ENCODE measurements at places on chromosomes 4 and X.

GRCh38 chr4:23114538-23114937 lies 421.8 kb downstream of the GBA3 start:
- DNase-seq, result no peak

DNA sequence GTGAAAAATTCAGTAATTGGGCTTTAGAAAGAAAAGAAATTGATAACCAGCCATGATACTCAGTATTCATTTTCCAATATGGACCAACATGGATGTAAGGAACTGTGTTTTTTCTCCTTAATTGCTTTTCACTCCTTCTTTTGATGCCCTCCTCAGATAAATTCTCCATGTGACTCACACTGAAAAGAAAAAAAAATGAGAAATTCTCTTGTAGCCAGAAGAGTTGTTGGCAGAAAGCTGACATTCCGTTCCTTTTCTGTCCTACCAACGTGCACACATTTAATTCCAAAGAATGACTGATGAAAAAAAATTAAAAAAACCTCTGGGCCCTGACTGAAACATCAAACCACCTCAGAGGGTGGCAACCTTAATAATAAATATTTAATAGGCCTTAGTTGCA lies 153.1 kb downstream of the AMELX start:
- no peak for DNase-seq

DNA sequence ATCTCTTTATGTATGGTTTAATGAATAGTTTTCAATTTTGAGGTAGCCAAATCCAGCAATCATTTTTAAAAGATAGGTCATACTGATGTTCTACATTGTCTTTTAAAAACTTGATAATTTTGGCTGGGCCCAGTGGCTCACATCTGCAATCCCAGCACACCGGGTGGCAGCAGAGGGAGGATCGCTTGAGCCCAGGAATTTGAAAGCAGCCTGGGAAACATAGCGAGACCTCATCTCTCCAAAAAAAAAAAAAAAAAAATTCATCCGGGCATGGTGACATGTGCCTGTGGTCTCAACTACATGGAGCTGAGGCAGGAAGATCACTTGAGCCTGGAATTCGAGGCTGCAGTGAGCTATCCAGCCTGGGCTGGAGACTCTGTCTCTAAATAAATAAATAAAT lies 419.8 kb downstream of the GALNTL6 start:
- no peak for DNase-seq

- DNase-seq, result no peak
Measured at GRCh38 chr4:80145739-80146138, 51.6 kb upstream of the PRDM8 start.

DNA sequence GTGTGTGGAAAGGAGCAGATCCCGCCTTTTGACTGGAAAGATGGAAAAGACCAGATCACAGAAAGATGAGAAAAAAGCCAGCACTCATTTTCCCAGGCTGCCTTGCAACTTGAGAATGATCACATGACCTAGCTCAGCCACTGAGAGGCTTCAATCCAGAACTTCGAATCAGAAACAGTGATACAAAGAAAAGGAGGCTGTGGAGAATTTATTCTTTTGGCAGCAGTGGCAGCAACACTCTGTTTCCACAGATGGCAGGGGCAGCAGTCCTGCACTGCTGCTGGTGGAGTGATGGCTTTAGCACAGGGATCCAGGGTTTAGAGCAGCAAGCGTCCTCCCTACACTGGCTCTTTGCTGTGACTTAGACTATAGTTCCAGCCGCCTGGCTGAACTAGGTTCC lies 77.8 kb upstream of the SH3RF1 start:
- DNase-seq, result no peak

- DNase-seq, result no peak
Measured at GRCh38 chr4:111713276-111713675, 432.0 kb upstream of the FAM241A start.

DNA sequence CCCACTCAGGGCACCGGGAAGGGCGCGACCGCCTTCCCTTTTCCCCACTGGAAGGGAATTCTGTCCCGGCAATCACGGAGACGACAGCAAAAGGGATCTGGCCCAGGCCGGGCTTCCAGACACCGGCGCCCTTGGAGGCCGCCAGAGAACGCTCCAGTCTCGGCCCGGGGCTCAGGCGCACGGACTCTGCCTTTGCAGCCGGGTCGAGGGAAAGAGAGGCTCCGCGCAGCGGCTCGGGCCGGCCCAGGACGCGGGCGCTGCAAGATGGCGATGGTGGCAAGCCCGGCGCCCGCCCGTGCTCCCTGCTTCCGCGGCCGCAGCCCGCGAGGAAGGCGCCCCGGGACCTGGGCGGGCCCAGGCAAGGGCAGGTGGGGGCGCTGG lies 1.1 kb downstream of the CTBP1 start:
- DNase-seq, result no peak

GRCh38 chr4:41425650-41426049 lies 112.3 kb upstream of the LIMCH1 start:
- no peak for DNase-seq

DNA sequence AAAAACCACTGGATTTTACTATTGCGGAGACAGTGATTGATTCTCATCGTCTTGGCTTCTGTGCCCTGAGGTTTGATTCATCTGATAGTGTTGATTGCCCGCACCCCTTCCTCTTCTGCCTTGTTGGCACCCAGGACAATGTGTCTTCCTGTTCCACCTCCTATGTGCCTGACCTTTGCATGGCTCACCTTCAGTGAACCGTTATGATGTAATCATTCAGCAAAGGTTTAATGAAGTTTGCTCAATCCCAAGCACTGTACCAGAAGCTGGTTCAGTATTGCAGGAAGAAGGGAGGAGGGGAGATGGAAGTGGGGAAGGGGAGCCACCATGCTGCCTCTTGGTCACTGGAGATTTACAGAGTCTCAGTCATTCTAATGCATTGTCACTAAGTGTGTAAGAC lies 36.3 kb downstream of the PDGFRA start:
- no peak for DNase-seq

DNA sequence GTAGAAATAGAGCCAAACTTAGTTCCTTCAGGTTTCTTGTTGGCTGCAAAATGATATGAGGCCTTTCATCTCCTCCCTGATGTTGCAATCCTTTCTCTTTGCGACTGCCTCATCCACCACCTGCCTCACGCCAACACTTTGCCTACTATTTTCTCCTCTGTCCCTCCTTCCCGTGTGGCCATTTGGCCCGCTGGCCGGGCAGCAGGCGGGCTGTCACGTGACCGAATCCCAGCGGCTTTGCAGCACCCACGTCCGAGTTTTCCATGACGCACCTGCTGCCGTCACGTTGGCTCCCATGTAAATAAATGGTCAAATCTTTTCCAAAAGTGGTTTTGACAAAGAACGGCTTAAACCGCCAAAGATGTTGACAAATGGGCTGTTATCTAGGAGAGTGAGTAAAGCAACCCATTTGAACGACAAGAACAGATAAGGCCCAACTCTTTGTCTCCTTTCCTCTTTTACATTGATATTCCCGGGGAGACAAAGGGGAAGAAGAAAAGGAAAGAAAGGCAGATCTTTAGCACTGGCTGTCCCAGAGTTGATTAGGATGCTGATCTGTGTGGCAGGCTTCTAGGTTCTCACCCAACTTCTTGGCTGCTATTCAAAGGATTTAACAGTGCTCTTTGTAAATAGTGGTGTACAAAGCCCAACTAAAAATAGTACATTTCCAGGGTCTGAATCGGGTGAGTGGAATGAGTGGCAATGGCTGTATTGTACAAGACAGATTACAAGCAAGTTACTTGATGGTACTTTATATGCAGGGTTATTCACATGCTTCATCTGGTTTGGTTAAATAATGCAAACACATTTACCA lies 174.2 kb upstream of the JADE1 start:
- no peak for DNase-seq

- no peak for DNase-seq
Measured at GRCh38 chr4:125432078-125432477, 117.3 kb downstream of the FAT4 start.

DNA sequence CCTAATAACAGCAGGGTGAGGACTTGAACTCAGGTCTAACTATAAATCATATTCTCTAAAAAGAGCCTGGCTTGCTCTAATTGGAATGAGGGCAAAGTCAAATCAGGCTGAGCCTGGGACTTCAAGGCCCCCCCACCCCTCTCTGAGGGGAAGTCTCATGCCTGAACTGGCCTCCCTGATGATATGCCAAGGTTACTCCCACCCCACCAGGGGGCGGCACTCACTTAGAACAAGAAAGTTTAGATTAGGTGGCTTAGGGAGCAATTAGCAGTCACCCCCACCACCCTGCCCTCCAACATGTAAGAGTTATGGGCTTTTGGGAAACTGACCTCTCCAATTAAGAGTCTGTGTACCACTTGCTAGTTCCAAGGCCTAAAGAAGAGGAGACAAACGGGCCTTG lies 2.7 kb downstream of the FOXO4 start:
- DNase-seq, result no peak

DNA sequence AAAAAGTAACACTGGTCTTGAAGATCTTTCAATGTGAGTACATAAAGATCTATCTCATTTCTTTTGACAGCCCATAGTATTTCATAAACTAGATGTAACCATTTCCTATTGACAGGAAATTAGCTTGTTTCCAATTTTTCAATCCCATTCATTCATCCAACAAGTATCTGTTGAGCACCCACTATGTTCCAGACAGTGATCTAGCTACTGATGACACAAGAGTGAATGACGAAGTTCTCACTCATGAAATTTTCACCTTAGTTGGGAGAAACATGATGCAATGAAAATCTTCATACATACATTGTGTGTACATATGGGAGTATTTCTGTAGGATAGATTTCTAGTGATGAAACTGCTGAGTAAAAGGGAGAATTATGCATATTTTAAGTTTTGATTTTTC lies 1.7 kb downstream of the CD38 start:
- no peak for DNase-seq

GRCh38 chr4:79964020-79964399 lies 109.0 kb downstream of the ANTXR2 start:
- DNase-seq, result no peak

- DNase-seq, result no peak
Measured at GRCh38 chr4:122671919-122672490, 51.1 kb upstream of the IL21 start.

- no peak for DNase-seq
Measured at GRCh38 chr4:38164346-38164745, 204.1 kb downstream of the PTTG2 start.

GRCh38 chr4:764405-765169 lies 59.0 kb downstream of the PCGF3 start:
- DNase-seq, result no peak

DNA sequence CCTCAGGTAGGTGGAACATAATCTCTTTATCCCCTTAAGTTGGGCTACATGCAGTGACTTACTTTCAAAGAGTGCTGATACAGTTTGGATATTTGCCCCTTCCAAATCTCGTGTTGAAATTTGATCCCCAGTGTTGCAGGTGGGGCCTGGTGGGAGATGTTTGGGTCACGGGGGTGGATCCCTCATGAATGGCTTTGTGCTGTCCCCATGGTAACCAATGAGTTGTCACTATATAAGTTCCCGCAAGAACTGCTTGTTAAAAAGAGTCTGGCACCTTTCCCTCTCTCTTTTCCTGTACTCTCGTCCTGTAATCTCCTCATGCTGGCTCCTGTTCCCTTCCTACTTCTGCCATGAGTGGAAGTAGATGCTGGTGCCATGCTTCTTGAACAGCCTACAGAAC lies 71.3 kb downstream of the GLRA3 start:
- DNase-seq, result no peak

DNA sequence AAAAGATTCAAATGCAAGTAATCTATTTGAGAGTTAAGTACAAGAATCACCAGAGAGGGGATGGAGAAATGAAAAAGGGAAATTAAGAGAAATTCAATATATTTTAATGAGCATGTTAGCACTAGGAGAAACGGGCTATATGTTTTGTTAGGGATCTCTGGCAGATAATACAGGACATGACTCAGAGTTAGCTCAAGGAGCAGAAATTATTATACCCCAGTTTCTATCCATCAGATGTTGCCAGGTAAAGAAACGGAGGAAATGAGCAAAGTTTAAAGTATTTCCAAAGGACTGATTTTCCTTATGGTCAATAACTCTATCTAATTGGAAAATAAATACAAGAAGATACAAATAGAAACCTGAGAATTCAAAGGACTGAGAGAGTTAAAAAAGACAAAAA lies 867.6 kb downstream of the TRAM1L1 start:
- no peak for DNase-seq

DNA sequence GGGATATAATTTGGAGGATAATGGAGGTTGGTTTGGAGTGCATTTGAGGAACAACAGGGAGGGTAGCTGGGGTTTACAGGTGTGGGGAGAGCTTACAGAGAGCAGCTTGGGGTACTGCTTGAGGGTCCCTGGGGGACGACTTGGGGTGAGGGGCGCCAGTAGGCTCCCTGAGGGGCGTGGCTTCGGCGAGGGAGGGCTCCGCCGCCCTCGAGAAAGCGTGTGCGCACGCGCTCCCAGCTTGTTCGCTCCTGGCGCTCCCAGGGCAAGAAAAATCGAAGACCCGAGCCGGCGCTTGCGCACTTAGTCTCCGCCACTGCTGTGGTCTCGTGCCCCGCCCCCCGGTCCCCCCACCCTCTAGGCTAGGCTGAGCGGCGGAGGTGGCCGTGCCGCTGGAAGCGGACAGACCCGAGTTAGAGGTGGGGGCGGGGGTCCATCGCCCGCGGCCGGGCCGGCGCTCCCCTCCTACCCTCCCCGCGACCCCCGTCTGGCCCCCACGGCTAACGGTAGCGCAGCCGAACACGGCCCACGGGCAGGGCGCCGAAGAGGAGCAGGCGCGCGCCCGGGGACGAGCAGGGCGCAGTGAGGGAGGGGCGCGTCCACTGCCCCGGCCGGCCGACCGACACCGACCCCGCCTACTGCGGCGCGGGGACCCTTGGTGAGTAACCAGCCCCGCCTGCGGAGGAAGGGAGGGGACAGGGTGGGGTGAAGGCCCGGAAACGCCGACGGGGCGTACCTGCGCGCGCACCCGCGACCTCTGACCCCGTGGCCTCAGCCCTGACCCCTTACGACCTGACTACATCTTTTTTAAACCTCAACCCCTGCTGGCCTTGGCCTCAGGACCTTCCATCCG lies 5.4 kb upstream of the CCDC120 start:
- DNase-seq, result peak; percentile 61

GRCh38 chr4:74534121-74534520 lies 89.2 kb downstream of the AREG start:
- DNase-seq, result no peak

GRCh38 chr4:130850019-130850524 lies 1754.1 kb downstream of the C4orf33 start:
- no peak for DNase-seq

DNA sequence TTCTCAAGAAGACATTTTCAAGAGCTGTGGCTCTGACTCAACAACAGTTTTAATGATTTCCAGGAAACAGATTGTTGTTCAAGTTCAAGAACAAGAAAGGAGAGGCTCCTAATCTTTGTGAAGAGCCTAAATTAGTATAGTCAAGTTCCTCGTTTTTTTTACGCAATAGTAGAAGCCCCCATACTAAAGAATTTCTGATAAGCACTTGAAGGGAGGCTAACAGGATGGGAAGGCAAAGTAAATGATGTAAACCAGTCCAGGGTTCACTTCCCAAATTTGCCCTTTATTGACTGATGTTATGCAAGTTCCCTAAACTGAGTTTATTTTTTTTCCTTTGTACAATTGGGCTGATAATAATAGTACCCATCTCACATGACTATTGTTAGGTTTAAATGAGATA lies 178.2 kb downstream of the RTL9 start:
- DNase-seq, result no peak

DNA sequence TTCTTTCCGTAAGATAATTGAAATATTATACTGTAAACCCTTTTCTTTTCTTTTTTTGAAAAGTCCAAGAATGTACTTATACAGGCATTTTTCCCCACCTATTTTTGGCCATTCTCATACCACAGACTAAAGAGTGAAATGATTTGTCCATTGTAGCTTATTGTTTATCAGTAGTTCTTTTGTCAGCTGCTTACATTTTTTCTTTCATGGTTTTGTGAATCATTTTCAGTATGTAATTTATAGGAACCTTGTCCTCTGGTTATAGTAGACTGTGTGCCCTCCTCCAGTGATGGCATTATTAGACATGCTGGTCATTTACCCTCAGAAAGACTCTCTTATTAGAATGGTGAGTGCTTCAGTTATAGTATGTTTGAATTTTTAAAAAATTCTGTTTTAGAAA lies 56.7 kb downstream of the CCKAR start:
- no peak for DNase-seq

Measured in hematopoietic multipotent progenitor cell (in vitro differentiated cells).